ENCODE measurements at places on chromosomes 4 and X. TPM values are rescaled to one million over a fixed set of nuclear protein-coding genes. Genes with fewer than 3 reads are reported as not detected.

GRCh38 chrX:618761-619450 is 11.7 kb upstream of the SHOX start:
- H3K4me3 ChIP-seq = no peak overlapping the region
- H3K27me3 ChIP-seq = peaks cover 66% of the 10 kb centered on the region
- peaks cover 2% of the 10 kb centered on the region for H3K4me1 ChIP-seq
- DNase-seq = no peak

GRCh38 chrX:38929966-38930421 is 128.7 kb downstream of the MID1IP1 start:
- H3K4me3 ChIP-seq = no peak overlapping the region
- no peaks in the 10 kb centered on the region for H3K4me1 ChIP-seq
- no peak overlapping the region for H3K27ac ChIP-seq
- no peaks in the 10 kb centered on the region for H3K27me3 ChIP-seq
- DNase-seq = no peak
- no peaks in the 10 kb centered on the region for H3K36me3 ChIP-seq

DNA sequence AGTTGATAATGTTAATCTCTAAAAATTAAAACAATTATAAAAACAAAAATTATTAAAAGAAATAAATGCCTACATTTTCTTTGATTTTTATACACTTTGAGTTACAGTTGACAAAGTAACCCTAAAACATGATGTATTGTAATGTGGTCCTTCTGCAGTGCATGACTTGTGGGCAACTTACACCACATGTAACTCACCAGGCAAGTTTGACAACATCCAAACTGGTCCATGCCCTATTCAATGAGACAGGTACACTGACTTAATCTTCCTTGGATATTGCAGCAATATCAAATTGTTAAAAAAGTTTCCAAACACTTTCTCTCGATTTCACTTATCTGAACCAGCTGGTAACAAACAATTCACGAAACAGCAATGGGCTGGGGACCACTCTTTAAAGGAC is 81.5 kb downstream of the FTHL17 start:
- no peak for DNase-seq
- H3K4me3 ChIP-seq = no peak overlapping the region
- no peaks in the 10 kb centered on the region for H3K36me3 ChIP-seq
- H3K27me3 ChIP-seq = no peaks in the 10 kb centered on the region
- no peak overlapping the region for H3K27ac ChIP-seq
- no peaks in the 10 kb centered on the region for H3K4me1 ChIP-seq

GRCh38 chr4:186643501-186644310 is 80.0 kb downstream of the FAT1 start:
- H3K27ac ChIP-seq = no peak overlapping the region
- DNase-seq = no peak
- H3K27me3 ChIP-seq = no peaks in the 10 kb centered on the region
- H3K4me3 ChIP-seq = no peak overlapping the region
- H3K36me3 ChIP-seq = no peaks in the 10 kb centered on the region

SLC9B1 gene
- 1.0 TPM for total RNA-seq

PRSS12 gene
- not detected for total RNA-seq

TEX13C gene
- not detected for total RNA-seq

BMP3 gene
- total RNA-seq = not detected

TMEM129 gene
- 20.5 TPM for total RNA-seq
